ENCODE measurements at places on chromosomes 1 and 21. TPM values are rescaled to one million over a fixed set of nuclear protein-coding genes. Genes with fewer than 3 reads are reported as not detected.

The NMNAT1 gene
- total RNA-seq = 5.4 TPM

The WNT3A gene
- total RNA-seq = not detected

The LDLRAD1 gene
- not detected for total RNA-seq

The COL6A2 gene
- total RNA-seq = 11.3 TPM

The STPG1 gene
- total RNA-seq = 3.5 TPM

The DNAJB4 gene
- total RNA-seq = 4.6 TPM

The CAPN8 gene
- total RNA-seq = not detected

The HSD3B2 gene
- total RNA-seq = not detected

The CRP gene
- not detected for total RNA-seq

The PADI2 gene
- 0.81 TPM for total RNA-seq

The C1QA gene
- 0.27 TPM for total RNA-seq

The RGS8 gene
- under 0.01 TPM for total RNA-seq

The FAM177B gene
- total RNA-seq = 0.27 TPM

The S100A14 gene
- total RNA-seq = not detected

The SSR2 gene
- total RNA-seq = 713 TPM

The OR2T29 gene
- total RNA-seq = not detected

The CD101 gene
- 0.27 TPM for total RNA-seq

The REN gene
- total RNA-seq = 8.3 TPM

The SYT6 gene
- total RNA-seq = not detected

The SOD1 gene
- total RNA-seq = 130 TPM

The PTPN7 gene
- 167 TPM for total RNA-seq

The IFFO2 gene
- total RNA-seq = 30.7 TPM

The TINAGL1 gene
- total RNA-seq = 8.1 TPM

The AVPR1B gene
- 3.8 TPM for total RNA-seq

The SLC44A5 gene
- total RNA-seq = 3.5 TPM

The LRRC8B gene
- 11.6 TPM for total RNA-seq

The APP gene
- total RNA-seq = 126 TPM

The SLC22A15 gene
- total RNA-seq = 5.4 TPM

The NTNG1 gene
- total RNA-seq = under 0.01 TPM

The OPTC gene
- not detected for total RNA-seq

The CASP9 gene
- 21.3 TPM for total RNA-seq

The B3GALT5 gene
- under 0.01 TPM for total RNA-seq

The MTARC2 gene
- total RNA-seq = 0.27 TPM

The LCE2C gene
- not detected for total RNA-seq

The CXADR gene
- 0.81 TPM for total RNA-seq

The GFI1 gene
- total RNA-seq = 15.9 TPM

Measured in hematopoietic multipotent progenitor cell (in vitro differentiated cells).